ENCODE measurements at places on chromosomes 12 and 14.

DNA sequence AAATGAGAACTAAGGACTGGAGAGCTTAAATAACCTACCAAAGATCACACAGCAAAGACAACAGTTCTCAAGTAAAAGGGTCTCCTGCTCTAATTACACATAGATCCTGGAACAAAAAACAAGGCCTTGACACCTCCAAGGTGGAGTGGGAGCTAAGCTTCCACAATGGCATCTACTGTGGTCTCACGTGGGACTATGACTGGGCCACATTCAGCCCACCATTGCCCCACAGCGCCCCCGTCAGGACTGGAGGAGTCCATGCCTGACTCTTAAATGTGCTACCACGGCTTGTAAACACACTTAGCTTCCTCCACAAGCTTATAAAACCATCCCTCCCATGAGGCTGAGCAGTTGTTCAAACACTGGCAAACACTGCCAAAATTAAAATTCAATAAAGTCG, 88.5 kb downstream of the GCH1 start:
- DNase-seq: no peak

- DNase-seq: no peak
Measured at GRCh38 chr14:84442521-84442920, 1087.4 kb upstream of the FLRT2 start.

DNA sequence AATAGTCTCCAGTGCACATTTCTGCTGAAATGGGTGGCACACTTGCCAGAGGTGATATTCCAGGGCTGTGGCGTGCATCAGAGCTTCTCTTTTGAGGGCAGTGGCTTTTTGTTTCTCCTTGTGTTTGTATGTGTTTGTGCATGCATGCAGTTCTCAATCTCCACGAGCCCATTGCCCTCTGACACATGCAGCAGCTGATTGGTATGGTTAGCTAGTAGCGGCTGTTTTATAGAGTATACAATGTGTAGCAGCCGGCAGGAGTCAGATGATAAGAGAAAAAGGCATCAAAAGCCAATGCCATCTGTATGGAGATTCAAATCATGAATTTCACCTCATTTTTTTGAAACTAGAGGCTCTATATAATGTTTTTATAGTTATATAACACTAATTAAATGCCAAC, 616.9 kb upstream of the STXBP6 start:
- no peak for DNase-seq

GRCh38 chr14:103133210-103134140, 10.2 kb downstream of the TNFAIP2 start:
- DNase-seq: no peak

GRCh38 chr12:6927379-6928021, at the start of gene ATN1:
Gene ATN1 (plus strand): TSS chr12:6927959. CDS start chr12:6934002, 6,043 bp downstream.
- DNase-seq: peak; percentile 56

DNA sequence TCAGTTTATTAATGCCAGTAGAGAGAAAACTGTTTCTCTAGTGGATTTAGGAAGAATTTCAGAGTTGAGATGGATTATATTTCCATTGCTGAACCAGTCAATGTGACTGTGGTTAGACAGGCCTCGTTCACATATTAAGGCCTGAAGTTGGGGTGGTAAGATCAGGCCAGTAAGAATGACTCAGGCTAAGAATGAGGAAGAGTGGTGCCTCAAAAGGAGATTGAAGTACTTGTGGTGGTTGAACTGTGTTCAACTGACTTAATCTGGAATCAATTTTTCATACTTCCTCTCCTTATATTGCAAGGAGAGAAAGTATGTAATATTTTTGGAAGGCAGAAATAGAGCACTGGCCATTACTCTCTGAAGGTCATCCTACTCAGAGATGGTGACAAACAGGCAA, 37.8 kb upstream of the ATF7IP start:
- no peak for DNase-seq

GRCh38 chr12:64806173-64806572, 18.3 kb upstream of the TBC1D30 start:
- DNase-seq: no peak

- DNase-seq: peak; percentile 56
Measured at GRCh38 chr12:64679487-64680001, 69.2 kb downstream of the RASSF3 start.
